A549 treated with GW870086 at 1 μM for 4 hours (cell line): ENCODE measurements at places on chromosomes 1 and 21. TPM values are rescaled to one million over a fixed set of nuclear protein-coding genes. Genes with fewer than 3 reads are reported as not detected.

The PITHD1 gene
- total RNA-seq, result 26.4 to 34.3 TPM (median 30.6 TPM) in 5 replicates

The PTPRF gene
- 79.0 to 101 TPM (median 91.8 TPM) in 5 replicates for total RNA-seq

The SYT14 gene
- total RNA-seq, result 0.05 to 0.13 TPM (median 0.05 TPM) in 4 of 5 replicates, not detected in the other

The NCF2 gene
- 1.1 to 2.7 TPM (median 1.6 TPM) in 5 replicates for total RNA-seq

The LPAR3 gene
- total RNA-seq, result 0.38 to 0.75 TPM (median 0.44 TPM) in 5 replicates

The NAV1 gene
- total RNA-seq, result 5.6 to 10.1 TPM (median 9.5 TPM) in 5 replicates

The SASS6 gene
- total RNA-seq, result 2.6 to 5.0 TPM (median 3.7 TPM) in 5 replicates

The GABRD gene
- total RNA-seq, result 0.23 to 1.1 TPM (median 0.63 TPM) in 5 replicates

The LIN28A gene
- 0.03 TPM in 1 of 5 replicates, not detected in the others for total RNA-seq

The CDK18 gene
- 0.73 to 1.3 TPM (median 1.1 TPM) in 5 replicates for total RNA-seq

The SELE gene
- total RNA-seq, result not detected in 5 replicates

The CLDN19 gene
- total RNA-seq, result not detected in 5 replicates

The UBL4B gene
- not detected in 5 replicates for total RNA-seq
